Hypothalamus (tissue), 51 donors: ENCODE measurements at places on chromosomes 6 and 20.

GRCh38 chr6:33693186-33694105 is 18.1 kb downstream of the UQCC2 start:
- no peak for DNase-seq

- DNase-seq: no peak
Observed at GRCh38 chr20:21622097-21622857, 83.2 kb upstream of the PAX1 start.

DNA sequence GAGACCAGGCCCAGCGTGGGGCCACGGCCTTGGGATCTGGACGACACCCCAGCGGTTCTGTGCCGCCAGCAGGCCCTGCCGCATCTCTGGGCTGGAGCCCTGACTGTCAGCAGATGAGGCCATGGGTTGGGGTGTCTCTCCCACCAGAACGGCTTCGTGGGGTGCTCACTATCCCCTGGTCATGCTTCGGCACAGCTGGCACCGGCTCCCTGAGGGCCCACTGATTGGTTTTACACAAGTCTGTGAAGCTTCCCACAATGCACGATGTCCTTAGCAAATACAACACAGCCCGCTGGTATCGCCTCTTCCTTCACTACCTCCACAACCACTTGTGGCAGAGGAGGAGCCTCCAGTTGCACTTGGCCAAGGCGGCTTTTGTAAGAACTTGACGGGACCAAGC is 94.3 kb downstream of the THBS2 start:
- no peak for DNase-seq

- no peak for DNase-seq
Observed at GRCh38 chr20:35145141-35145564, 2.0 kb downstream of the EDEM2 start.

DNA sequence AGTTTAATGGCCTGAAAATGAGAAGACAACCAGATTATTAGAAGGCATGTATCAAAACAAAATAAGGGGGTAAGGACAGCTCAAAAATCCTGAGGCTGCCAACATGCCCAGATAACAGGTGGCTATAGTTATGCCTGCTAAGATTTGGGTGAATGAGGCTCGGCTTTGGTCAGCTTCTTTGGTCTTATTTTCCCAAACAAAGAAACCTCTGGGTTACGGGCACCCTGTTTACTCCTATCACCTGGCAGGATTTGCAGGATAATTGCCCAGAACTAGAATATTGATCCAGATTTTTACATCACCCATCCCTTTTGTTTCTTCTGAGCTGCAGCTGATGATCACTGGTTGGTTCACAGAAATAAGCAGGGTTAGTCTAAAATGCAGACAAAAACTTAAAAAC is 74.3 kb downstream of the SLC16A10 start:
- no peak for DNase-seq

DNA sequence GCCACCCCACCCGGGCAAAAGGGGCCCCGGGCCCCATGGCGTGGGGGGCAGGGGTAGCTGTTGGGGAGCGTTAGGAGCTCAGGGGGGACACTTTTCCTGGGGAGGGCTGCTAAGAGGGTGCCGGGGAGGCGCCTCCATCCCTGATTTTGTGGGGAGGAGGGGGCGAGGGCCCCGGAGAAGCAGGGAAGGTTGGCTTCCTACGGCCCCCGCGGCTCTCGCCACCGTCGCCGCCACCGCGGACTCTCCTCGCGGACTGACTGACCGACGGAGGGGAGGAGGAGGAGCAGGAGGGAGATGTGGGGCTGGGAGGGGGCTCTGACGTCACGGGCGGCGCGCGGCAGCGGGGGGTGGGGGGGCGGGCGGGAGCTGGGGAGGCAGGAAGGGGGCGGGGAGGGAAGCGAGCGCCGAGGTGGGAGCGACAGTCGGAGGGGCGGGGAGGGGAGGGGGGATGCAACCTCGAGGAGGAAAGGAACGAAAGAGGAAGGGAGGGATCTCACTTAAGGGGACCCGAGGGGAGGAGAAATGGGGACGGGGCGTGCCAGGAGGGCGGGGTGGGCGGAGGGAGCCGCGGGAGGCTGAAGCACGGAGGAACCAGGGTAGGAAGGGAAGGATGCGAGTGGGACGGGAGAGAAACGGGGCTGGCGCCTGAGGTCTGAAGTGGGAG is 5.1 kb downstream of the GABBR1 start:
- peak; percentile 75 for DNase-seq

DNA sequence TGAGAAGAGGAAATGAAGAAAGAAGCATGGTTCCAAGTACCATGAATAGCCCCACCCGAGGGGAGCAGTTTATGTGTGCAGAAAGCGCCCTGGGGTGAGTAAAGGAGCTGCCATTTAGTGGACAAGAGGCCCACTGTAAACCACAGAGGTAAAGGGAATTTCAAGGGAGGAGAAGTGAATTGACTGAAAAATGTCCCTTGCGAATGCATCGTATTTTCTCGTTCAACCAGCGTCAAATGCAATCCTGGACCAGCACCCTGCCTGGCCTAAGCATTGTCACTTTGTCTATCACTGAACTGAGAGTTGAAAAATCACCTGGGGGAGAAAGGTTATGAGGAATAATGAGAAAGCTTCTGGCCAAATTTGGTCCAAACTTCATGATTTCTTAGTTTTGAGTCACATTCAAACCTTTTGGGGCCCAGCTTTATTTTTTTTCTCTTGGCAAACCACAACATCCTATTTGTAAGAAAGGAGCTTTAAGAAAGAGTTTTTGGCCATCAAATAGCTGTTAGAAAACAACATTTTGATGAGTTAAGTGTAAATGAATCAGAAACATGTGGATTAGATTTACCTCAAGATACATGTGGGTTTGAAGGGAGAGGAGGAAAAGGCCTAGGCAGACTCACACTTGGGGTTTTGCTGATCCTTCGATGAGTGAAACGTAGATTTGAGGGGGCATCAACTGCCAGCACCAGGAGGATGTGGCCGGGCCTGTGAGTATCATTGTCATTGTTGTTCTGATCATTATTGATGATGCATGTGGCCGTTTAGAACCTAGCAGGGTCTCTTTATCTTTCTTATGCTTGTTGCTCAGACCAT is 214.0 kb downstream of the CLIC5 start:
- DNase-seq: no peak

DNA sequence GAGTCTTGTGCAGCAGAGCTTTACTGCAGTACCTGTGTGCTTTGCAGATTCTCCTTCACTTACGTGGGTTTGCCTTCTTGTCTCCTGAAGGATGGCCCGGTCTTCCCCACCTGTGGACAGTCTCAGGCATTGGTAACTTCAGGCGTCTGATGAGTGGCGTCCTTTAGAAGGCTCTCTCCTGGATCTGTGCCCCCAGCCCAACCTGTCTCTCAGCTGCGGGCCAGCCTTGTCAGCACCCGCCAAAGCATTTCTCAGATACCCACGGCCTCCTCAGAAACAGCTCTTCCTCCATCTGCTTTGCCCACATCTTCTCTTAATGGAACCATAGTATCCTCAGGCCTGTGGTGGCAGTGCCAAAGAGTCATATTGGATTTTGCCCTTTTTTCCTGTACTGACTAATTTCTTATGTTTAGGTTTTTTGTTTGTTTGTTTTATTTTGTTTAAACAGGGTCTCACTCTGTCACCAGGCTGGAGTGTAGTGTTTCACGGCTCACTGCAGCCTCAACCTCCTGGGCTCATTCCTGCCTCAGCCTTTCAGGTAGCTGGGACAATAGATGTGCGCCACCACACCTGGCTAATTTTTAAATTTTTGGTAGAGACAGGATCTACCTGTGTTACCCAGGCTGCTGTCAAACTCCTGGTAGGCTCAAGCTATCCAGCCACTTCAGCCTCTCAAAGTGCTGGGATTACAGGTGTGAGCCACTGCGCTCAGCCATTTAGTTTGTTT is 96.6 kb downstream of the ARID1B start:
- no peak for DNase-seq

- no peak for DNase-seq
Observed at GRCh38 chr6:18246205-18246604, 18.1 kb downstream of the DEK start.

- no peak for DNase-seq
Observed at GRCh38 chr20:44715499-44716308, 535 bp downstream of the CCN5 start.

DNA sequence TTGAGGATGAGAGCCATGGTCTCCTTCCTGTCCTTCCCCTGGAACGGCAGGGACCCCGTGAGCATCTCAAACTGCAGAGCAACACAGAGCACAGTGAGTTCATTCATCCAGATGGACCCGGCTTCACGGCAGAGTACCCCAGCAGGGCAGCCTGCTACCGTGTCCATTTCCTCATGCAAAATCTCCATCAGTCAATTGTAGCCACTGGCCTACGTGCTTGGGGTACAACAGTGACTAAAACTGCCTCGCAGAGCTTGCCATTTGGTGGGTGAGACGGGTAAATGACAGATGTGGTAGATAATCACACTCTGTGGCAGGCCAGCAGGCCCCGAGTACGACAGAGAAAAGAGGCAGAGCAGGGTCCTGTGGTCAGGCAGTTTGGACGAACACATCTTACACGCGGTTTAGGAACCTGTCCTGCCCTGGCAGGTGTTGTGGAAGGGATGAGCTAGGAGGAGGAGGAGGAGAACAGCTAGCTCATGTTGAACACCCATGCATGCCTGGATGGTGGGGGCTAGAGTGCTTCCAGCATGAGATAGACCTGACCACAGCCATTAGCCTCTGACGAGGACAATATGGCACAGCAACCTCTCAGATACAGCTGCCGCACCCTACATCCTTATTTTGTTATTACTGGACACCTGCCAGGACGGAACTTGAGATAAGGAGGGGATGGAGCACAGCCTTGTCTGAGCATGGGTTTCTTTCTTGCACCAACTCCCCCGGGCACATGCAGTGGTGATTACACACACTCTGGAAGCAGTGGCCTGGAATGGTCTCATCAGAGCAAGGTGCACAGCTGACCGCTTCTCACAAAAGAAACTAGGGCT is 95.6 kb downstream of the RAMACL start:
- no peak for DNase-seq

DNA sequence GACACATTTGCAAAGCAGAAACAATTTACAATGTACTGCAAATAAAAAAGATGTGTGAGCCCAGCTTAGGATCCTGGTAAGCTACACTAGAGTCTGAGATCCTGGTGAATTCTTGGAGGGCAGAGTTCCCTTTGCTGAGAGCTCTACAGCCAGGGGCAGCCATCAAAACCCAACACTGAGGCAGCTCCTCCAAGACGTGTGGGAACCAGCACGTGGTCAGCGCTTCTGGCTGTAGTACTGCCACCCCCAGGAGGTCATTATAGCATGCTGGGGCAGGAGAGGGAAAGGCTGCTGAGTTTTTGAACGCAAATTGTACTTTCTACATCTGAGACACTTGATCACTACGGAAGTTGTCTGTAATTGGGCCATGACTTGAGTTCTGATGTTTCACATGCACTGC is 131.5 kb downstream of the INSM1 start:
- DNase-seq: no peak

- DNase-seq: no peak
Observed at GRCh38 chr6:27541212-27541932, 68.5 kb upstream of the ZNF184 start.

DNA sequence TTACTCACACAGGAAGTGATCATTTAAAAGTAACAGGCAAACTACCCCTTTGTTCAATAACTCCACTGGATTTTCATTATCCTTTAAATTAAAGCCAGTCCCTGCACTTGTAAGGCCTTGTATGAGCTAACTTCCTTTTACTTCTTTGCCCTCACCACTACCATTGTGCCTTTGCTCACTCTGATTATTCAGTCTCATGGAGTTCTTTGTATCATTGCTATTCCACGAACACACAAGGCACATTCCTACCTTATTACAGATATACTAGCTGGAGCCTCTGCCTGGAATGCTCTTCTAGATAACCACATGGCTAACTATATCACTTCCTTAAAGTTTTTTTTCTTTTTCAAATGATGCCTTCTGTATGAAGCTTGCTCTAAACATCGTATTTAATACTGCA is 748.6 kb upstream of the HS3ST5 start:
- DNase-seq: no peak

- DNase-seq: no peak
Observed at GRCh38 chr6:27553123-27553904, 80.4 kb upstream of the ZNF184 start.

GRCh38 chr20:23705895-23706294 is 17.1 kb upstream of the CST4 start:
- no peak for DNase-seq

DNA sequence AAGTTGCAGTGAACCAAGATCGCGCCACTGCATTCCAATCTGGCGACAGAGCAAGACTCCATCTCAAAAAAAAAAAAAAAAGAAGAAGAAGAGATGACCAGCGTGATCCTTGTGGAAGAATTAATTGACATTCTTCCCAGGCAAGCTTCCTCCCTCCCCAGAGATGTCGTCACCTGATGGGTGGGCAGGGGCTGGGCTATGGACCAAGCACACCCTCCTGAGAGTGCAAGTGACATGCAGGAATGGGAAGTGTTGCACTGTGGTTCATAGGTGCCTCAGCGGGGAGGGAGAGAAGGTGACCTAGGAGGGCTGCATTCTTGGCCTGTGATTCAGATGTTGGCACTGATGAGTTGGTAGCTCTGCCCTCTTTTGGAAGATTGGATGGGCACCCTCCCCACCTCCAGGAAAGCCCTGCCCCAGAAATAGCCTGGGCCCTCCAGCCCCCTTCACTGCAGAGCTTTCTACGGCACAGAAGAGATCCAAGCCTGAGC is 37.8 kb downstream of the TAF8 start:
- no peak for DNase-seq

GRCh38 chr6:22147921-22148776 is 148.7 kb downstream of the PRL start:
- DNase-seq: no peak

- no peak for DNase-seq
Observed at GRCh38 chr20:16001286-16001685, 572.0 kb downstream of the KIF16B start.

GRCh38 chr6:37699887-37700619 is 2.4 kb upstream of the MDGA1 start:
- DNase-seq: no peak

DNA sequence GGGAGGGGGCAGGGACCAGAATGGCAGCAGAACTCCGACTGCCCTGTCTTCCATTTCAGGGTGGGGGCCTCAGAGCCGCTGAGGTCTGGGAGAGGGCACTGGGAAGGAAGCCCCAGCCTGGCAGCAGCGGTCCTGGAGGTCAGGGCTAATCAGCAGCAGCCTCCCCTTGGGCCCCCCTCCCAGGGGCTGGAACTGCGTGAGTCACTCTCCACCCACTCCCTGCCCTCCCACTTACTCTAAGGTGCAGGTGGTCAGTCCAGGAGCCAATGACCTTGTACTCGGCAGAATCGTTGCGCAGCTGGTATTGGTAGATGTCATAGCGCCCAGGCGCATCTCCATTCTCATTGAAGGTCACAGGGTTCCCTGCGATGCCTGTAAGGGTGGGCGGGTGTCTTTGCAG is 105.9 kb downstream of the GRM4 start:
- no peak for DNase-seq

GRCh38 chr6:95593025-95593424 is 15.7 kb downstream of the MANEA start:
- DNase-seq: no peak

DNA sequence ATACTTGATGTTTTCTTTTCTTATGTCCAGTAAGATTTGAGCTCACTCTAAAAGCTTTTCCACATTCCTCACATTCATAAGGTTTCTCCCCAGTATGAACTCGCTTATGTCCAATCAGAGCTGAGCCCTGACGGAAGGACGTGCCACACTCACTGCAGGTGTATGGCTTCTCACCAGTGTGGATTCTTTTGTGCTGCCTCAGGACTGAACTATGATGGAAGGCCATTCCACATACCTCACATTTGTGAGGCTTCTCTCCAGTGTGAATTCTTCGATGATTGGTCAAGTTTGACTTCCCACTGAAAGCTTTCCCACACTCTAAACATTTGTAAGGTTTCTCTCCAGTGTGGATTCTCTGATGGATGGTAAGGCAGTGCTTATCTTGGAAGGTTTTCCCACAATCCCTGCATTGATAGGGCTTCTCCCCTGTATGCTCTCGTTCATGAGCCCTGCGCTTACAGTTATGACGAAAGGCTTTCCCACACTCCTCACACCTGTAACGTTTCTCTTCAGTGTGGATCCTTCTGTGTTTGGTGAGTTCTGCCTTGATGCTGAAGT is 9.9 kb downstream of the ZNF311 start:
- no peak for DNase-seq
